ENCODE measurements at places on chromosomes 7 and 10.

- no peak for DNase-seq
These were observed 141.8 kb upstream of the CDC14C start for GRCh38 chr7:48782511-48782910.

DNA sequence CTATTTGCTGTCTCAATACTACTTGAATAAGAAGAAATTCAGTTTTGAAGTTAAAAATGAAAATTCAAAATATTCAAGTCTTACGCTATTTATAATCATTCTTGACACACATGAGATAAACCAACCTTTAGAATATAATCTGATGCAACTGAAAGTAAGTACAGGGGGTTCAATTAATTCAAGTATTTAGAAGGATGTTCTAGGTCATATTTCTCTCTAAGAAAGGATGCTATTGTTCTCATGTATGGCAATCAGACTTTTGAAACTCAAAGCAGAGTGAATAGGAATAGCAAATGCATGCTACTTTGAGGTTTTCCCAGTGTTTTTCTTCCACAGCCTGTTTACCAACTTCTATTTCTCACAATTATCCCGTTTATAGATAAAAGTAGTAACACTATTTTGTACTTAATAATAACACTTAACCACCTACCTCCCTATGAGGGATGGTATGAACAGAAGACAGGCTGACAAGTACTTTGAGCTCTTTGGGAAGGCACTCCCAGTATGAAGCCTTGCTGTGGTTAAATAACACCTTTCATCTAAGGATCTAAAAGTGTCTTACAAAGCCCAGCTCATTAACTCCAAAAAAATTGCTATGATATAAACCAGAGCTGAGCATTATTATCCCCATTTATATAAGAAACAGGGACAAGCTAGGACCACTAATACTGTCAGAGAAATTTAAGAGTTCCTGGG is 18.0 kb upstream of the SPOCK2 start:
- no peak for DNase-seq

- DNase-seq: no peak
These were observed 276.3 kb upstream of the KCND2 start for GRCh38 chr7:119996634-119997033.

DNA sequence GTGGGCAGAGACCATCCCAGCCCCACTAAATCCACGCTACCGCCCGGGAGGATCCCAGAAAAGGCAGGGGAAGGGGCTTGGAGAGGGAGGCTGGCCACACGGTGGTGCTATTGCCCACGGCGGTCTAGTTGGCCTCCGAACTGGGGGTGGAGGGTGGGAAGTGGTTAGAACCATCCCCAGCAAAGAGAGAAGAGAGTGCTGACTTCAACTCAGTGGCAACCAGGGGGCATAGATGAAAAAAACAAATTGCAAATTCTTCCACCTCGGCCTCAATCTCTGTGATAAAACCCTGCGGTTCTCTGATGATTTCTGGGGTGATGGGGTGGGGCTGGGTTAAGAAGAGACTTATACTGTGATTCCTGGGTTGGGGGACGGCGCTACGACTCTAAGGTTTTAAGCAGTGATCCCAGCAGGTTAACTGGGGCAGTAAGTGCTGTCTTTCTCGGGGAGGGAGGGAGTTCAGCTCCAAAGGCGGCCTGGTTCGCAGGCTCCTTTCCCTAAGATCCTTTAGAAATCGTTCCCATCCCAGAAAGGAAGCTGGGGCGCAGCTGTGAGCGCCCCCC is 154.5 kb upstream of the LYZL2 start:
- peak; percentile 72 for DNase-seq

- DNase-seq: peak; percentile 18
These were observed 23.6 kb upstream of the SRI start for GRCh38 chr7:88243345-88243909.

DNA sequence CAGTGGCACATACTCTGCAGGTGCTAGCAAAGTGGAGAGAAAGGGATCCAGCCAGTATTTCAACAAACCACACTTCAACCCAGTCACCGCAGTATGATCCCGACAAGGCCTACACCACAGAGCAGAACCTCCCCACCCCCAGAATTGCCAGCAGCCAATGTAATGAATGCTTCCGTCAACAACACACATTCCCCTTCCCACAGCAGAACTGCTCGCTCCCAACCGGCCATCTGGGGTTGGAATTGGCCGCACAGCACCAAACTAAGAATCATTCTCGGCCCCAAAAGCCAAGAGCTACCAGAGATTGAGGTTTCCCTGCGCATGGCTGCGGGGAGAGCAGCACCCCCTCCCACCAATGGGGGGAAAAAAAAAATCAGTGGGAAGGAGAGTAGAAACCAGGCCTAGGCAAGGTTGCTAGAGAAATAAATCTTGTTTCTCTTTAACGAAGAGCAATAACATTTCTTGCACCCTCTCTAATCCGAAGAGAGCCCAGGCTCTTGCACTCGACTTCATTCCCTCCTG is 1.1 kb downstream of the WASL start:
- peak; percentile 77 for DNase-seq

DNA sequence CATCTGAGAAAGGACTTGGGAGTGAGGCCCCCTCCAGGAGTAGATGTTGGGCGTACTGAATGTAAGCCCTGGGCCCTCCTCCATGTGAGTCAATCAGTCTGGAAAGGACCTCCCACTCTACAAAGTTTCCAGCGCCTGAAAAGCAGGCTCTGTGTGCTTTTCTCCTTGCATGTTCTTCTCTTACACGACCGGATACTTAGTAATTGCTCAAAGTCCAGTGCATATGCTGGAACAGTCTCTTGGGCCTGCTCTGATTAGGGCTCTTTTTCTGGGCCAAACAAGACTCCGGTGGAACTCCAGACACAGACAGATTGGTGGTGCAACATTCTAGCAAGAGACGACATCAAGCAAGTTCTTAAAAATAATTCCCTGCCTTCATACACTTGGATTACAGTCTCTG is 38.3 kb upstream of the RAPGEF5 start:
- no peak for DNase-seq

DNA sequence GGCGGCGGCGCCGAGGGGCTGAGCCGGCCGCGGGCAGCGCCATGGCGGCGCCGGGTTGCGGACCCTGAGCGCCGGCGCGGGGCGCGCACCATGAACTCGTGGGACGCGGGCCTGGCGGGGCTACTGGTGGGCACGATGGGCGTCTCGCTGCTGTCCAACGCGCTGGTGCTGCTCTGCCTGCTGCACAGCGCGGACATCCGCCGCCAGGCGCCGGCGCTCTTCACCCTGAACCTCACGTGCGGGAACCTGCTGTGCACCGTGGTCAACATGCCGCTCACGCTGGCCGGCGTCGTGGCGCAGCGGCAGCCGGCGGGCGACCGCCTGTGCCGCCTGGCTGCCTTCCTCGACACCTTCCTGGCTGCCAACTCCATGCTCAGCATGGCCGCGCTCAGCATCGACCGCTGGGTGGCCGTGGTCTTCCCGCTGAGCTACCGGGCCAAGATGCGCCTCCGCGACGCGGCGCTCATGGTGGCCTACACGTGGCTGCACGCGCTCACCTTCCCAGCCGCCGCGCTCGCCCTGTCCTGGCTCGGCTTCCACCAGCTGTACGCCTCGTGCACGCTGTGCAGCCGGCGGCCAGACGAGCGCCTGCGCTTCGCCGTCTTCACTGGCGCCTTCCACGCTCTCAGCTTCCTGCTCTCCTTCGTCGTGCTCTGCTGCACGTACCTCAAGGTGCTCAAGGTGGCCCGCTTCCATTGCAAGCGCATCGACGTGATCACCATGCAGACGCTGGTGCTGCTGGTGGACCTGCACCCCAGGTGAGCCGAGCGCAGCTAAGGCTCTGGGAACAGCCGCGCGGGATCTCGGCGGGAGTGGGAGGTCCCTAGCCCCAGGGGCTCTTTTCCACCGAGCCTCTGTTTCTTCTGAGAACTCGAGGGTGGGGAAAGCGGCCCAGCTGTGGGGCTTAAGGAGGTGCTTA is at the start of gene GPR26:
GPR26 (plus strand) TSS at position 38 of the 919 bp plus-strand sequence; CDS start at position 91, 53 bp downstream.
- peak; percentile 31 for DNase-seq

GRCh38 chr7:111527545-111527944 is 34.7 kb downstream of the IMMP2L start:
- DNase-seq: no peak

GRCh38 chr10:110370006-110370405 is 65.3 kb upstream of the SMNDC1 start:
- no peak for DNase-seq

DNA sequence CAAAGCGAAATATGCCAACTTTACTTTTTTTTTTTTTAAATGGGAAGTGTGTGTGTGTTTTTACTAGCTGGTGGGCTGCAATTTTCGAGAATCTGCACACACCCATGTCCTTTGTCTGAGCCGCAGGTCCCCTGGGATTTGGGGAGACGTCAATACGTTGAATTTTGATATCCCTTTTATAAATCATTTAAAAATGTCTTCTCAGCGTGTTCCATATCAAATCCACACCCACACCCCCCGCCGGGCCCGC is 404 bp upstream of the FMC1 start:
- DNase-seq: no peak

- DNase-seq: no peak
These were observed 214.6 kb upstream of the PFKP start for GRCh38 chr10:2852574-2853323.

DNA sequence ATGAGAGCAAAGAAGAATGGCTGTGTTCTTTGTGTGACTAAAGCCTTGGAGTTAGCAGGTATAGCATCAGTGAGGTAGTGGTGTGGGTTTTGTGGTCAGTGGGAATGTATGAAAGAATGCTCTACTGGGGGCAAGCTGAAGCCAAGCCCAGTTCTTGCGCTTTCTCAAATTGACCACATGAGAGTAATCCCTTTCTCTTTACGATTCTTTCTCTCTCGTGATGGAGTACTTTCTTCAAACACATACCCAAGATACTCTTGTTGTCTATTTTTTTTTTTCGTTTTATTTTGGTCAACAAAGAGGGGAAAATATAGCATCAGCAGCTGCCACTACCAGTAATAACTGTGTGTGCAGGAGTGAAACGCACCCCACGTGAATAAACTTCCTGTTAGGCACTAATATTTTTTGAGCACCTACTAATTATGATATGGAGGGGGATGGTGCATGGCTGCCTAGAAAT is 8.4 kb upstream of the PANK1 start:
- DNase-seq: no peak

GRCh38 chr7:36985866-36986400 is 261.6 kb upstream of the AOAH start:
- no peak for DNase-seq

DNA sequence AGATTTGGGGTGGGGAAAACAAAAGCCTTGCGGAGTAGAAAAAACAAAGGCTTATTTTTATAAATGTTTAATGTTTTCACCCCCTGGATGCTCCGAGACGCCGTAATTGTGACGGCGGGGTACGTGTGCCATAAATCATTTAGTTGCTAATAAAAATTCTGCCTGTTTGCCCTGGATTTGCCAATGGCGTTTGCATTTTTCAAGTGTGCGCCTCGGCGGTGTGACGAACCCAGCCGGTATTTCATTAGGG is 2.5 kb upstream of the TNRC18 start:
- no peak for DNase-seq

DNA sequence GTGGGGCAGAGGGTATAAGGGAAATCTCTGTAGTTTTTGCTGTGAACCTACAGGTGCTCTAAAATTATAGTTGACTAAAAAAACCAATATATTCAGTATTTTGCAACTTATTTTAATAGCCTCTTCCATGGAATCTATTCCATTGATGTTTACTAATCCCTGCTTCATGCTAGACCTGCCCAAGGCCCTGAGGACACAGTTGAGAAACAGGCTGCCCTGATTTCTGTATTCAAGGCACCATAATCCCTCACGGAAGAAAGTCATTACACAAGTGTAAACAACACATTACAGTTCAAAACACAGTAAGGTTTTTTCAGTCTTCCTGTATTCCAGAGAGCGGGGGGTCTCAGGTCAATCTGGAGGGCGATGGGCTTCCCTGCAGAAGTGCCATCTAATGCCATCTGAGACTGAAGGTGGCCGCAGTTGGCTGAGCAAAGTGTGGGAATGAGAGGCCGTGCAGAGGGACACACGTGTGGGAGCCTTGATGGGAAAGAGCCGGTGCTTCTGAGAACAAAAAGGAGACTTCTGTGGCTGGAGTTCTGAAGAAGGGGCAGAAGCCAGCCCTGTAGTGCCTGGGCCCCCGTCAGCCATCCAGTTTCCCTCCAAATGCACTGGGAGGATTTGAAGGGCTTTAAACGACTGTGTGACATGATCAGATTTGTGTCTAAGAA is 146.9 kb downstream of the PTPN20 start:
- no peak for DNase-seq

- no peak for DNase-seq
These were observed 194.1 kb downstream of the INHBA start for GRCh38 chr7:41508755-41509154.

DNA sequence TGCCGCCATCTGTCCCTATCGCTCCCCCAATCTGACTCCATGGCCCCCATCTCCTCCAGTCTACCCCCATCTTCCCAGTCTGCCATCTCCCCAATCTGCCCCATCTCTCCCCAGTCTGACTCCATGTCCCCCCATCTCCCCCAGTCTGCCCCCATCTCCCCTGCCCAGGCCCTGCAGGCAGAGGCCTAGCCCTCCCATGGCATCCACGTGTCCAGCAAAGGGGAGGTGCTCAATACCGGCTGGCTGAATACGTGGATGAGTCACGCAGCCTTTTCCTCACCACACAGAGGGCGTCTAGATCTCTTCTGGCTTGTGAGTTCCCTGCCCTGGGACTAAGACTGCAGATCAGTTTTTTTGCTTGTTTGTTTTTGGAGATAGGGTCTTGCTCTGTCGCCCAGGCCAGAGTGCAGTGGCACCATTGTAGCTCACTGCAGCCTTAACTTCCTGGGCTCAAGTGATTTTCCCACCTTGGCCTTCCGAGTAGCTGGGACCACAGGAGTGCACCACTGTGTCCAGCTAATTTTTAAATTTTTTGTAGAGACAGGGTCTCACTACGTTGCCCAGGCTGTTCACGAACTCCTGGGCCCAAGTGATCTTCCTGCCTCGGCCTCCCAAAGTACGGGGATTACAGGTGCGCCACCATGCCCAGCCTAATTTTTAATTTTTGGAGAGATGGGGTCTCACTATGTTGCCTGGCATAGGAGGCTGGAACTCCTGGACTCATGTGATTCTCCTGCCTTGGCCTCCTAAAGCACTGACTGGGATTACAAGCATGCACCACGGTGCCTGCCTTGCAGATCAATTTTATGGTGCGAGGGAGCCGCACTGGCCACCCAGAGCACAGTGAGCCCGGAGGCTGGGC is 15.3 kb upstream of the GPR146 start:
- no peak for DNase-seq

DNA sequence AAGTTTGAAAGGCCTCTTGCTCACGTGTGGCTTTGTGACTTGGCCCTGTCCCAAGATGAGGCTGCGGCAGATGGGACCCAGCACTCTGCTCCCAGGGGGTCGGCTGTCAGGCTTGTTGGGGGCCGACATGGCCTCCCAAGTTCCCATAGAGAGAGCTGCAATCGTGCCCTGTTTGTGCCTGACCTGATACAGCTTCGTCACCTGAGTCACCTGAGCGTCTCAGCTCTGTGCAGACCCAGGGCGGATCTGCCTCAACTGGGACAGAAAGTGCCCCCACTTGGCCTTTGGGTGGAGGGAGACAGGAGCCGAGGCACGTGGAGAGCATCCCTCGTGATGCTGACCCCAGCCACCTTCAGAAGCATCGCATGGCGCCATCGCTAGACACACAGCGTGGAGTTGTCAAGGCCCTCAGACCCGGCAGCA is 21.7 kb downstream of the PAPOLB start:
- DNase-seq: no peak

- no peak for DNase-seq
These were observed 70.7 kb upstream of the TNS3 start for GRCh38 chr7:47652591-47652990.

Data from right kidney (tissue), 9 donors.